SJCRH30 (cell line): ENCODE measurements at places on chromosomes 4 and X. TPM values are rescaled to one million over a fixed set of nuclear protein-coding genes. Genes with fewer than 3 reads are reported as not detected.

GRCh38 chrX:41382714-41383645 lies 49.0 kb downstream of the DDX3X start:
- DNase-seq, result no peak

- no peak for DNase-seq
These were observed 164.3 kb downstream of the RAPGEF2 start for GRCh38 chr4:159266981-159267868.

MTCP1 gene
- total RNA-seq, result 21.1 and 25.0 TPM in 2 replicates

DNA sequence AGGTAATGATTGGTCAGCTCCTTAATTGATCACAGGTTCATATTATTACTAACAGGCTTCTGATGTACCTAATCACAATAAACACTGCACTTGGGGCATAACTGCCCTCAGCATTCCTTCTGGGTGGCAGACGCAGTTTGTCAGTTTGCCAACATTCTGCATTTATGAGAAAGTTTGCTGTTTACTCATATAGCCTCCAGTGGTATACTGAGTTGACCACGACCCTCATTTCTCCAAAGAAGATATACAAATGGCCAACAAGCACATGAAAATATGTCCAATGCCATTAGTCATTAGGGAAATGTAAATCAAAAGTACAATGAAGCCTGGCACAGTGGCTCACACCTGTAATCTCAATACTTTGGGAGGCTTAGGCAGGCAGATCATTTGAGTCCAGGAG lies 26.3 kb downstream of the EFHC2 start:
- DNase-seq, result no peak

GRCh38 chr4:16250661-16251365 lies 24.5 kb upstream of the TAPT1 start:
- no peak for DNase-seq

EPHA5 gene
- total RNA-seq, result 7.8 and 8.7 TPM in 2 replicates

DNA sequence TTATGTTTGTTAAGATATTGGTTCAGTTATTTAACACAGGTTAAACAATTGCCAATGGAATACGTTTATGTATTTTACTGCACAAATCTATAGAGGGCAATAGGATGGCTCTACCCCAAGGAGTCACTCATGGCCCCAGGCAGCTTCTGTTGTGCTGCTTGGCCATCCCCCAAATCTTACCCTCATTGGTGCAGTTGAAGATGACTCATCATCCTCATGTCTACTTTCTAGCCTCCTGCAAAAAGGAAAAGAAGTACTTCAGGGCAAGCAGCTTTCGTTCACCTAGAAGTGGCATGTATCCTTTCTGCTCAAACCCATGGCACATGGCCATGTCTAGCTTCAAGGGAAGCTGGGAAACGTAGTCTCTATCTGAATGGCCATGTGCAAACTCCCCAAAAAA lies 14.2 kb downstream of the PHOX2B start:
- DNase-seq, result no peak

DNA sequence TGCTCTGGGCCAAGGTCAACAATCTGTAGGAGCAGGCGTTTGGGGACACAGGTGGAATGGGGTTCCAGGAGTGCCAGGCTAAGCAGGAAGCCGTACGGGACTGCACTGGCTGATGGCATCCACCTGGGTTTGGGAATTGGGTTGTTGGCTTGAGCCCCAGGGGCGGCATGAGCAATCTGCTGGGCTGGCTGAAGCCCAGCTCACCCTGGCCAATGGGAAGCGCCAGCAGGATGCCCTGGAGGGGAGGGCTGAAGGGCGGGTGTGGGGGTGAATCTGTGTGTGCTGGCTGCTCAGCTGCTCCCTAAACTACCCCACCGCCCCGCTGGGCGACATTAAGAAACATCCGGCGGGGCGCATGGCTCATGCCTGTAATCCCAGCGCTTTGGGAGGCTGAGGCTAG lies 8.9 kb upstream of the RGS12 start:
- no peak for DNase-seq

RFC1 gene
- 70.1 and 77.8 TPM in 2 replicates for total RNA-seq

- DNase-seq, result peak; percentile 26
These were observed 763.8 kb upstream of the AADAT start for GRCh38 chr4:170853422-170854021.

TBX22 gene
- total RNA-seq, result not detected in 2 replicates

DNA sequence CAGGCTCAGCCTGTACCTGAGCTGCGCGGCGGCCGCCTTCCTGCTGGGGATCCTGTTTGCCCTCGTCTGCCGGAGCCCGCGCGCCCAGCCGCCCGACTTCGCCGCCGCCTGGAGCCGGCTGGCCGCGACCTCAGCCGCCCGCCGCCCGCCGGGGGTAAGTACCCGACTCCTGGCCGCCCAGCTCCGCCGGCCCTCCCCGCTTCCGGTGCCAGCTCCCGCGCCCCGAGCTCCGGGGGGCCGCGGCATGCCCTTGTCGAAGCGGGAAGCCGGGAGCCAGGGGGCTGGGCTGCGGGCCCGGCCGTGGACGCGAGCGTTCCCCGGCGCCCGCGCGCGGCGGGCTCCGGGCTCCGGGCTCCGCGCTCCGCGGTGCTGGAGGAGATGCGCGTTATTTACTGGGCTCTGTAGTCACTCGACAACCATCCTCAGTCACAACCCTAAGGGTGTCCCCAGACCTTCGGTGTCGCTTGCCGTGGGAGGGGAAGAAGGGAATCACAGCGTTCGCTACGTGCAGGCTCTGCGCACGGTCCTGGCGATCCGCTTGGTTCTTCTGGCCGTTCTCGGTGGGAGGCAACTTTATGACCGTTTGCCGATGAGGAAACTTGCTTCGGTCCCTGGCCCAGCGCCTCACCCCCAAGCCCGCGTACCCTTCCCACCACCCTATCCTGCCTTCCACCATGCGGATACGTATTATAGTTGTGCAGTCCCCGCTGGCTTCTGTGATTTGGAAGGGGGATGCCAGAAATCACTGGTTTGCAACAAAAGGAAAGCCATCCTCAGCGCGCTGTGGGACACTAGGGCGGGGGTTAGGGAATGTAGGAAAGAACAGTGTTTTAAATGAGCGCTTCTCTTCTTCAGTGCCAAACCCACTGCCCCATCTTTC lies 944 bp downstream of the SNX25 start:
- DNase-seq, result peak; percentile 54

GRCh38 chrX:47751670-47752069 lies 85.0 kb upstream of the ZNF81 start:
- peak; percentile 41 for DNase-seq

- DNase-seq, result no peak
These were observed 173.5 kb downstream of the ASMT start for GRCh38 chrX:1788300-1788911.

DNA sequence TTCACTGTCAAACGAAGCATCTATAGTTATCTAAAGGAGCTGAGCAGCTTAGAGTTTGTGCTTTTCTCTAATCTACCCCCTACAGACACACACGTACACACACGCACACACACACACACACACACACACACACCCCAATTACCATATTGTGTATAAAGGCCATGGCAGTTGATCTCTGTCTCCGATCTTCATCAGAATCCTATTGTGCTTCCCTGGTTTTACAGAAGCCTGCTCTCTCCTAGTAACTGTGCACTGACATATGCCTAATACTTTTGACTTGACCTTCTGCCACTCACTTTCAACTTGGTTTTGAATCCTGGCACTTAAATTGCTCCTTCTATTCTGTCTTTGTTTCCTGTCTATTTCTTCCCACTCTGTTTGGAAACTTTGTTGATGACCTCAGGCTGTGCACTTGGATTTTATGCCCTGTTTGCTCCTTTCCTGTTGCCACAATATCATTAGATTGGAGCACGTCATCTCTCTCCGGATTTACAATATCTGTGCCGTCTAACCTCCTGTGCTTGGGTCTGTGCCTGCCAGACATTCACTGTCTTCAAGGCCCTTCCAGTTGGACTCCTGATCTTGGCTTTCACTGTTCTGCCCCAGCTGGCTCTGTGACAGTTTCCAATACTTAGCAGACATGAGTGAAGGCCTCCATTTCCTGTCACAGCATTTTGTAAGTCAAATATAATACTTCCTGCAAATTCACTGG lies 928.1 kb downstream of the FAT4 start:
- DNase-seq, result no peak

DNA sequence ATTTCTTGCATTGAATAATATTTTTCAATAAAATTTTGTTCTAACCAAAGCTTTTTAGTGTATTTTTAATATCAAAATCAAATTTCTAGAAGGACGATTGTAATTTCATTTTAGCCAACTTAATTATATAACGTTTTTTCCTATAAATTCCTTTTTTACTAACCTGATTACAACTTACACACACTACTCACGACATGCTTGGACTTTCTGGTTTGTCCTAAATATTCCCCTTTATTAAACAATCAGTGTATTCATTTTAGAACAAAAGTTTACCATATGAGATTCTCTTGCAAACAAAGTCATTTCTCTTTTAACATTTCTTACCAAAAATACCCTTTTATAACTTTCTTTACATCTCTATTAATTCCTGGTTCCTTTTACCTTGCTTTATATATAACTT lies 173.7 kb downstream of the PWWP3B start:
- no peak for DNase-seq

DNA sequence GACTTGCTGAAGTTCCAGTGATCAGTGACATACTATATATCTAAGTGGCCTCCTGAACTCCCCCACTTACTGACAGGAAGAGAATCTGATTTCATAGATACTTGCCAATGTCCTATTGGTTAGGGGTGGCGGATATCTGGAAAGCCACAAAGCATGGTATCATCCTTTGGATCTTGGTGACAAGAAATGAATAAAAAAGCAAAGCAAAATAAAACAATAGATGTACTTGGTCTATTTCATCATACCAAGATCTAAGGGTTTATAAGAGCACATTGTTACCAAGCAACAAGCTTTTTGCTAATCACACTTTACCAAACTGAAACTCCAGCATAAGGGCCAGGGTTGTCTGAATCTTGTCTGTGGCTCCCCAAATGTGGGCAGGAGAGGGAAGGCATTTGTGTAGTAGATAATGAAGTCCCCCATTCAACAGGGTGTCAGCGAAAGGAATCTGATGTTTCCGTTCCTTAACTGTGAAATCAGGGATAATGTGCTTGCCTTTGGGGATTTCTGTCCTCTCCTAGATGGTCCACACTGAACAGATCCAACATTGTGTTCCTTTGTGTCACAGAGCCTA lies 125.0 kb upstream of the SMIM10 start:
- DNase-seq, result peak; percentile 5

- no peak for DNase-seq
These were observed 445.4 kb downstream of the BCOR start for GRCh38 chrX:39652336-39652735.

FAM241A gene
- total RNA-seq, result 0.03 and 0.08 TPM in 2 replicates

TKTL1 gene
- 1.1 TPM in 1 of 2 replicates, not detected in the other for total RNA-seq

GBA3 gene
- not detected in 2 replicates for total RNA-seq

- DNase-seq, result no peak
These were observed 55.6 kb upstream of the TADA2B start for GRCh38 chr4:6987588-6987961.

GRCh38 chr4:156252358-156252921 lies 298.8 kb upstream of the CTSO start:
- no peak for DNase-seq

SPIN4 gene
- total RNA-seq, result 31.1 and 36.0 TPM in 2 replicates

- no peak for DNase-seq
These were observed 216.2 kb upstream of the VEGFC start for GRCh38 chr4:177008836-177009501.

- no peak for DNase-seq
These were observed 79.7 kb downstream of the KIT start for GRCh38 chr4:54737421-54737820.
